ENCODE measurements at places on chromosomes 1 and 21. TPM values are rescaled to one million over a fixed set of nuclear protein-coding genes. Genes with fewer than 3 reads are reported as not detected.

HCRTR1 gene
- total RNA-seq: not detected

KPRP gene
- total RNA-seq: not detected

RNF223 gene
- 6.3 TPM for total RNA-seq

TTLL10 gene
- total RNA-seq: 0.10 TPM

- H3K4me1 ChIP-seq: peaks cover 9% of the 10 kb centered on the region
- no peak overlapping the region for H3K27ac ChIP-seq
- H3K27me3 ChIP-seq: no peaks in the 10 kb centered on the region
- H3K36me3 ChIP-seq: no peaks in the 10 kb centered on the region
- DNase-seq: no peak
- H3K4me3 ChIP-seq: no peak overlapping the region
Observed at GRCh38 chr1:206895325-206895724, 1.9 kb upstream of the IL24 start.

DNA sequence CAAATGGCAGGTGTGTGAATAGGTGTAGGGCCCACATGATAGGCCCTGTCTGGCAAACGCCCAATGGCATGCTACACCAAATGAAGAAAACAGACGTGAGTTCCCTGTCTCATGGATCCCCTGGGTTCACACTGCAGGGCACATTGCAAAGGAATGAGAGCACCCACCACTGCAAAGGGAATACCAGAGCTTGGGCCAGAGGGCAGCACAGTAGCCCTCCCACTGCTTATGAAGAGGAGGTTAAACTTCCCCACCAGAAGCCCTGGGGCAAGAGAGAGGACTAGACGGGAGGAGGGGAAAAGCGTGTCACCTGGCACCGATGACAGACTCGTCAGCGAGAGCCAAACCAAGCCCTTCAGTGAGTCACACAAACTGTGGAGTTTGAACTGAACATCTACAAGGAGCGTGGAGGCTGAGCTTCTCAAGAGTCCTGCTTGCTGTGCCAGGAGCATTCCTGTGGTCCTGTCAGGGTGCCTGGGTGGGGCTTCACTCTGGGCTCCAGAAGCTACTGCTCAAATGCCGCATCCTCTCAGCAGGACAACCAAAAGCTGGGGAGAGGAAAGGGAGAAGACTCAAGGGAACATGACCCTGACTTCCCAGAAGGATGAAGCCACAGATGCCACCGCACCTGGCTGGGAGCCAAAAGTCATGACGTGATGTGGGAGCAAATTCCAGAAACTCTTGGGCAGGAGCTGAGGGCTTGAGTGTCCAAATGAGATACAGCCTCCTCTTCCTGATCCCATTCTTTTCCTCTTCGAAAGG lies 61.1 kb downstream of the TOMM20 start:
- H3K36me3 ChIP-seq: no peaks in the 10 kb centered on the region
- peak; percentile 94 for DNase-seq
- peak overlapping the region; percentile 24 for H3K27ac ChIP-seq
- peaks cover 43% of the 10 kb centered on the region for H3K4me1 ChIP-seq
- no peak overlapping the region for H3K4me3 ChIP-seq
- H3K27me3 ChIP-seq: peaks cover 17% of the 10 kb centered on the region

- no peak overlapping the region for H3K27ac ChIP-seq
- no peaks in the 10 kb centered on the region for H3K4me1 ChIP-seq
- H3K27me3 ChIP-seq: no peaks in the 10 kb centered on the region
- no peak overlapping the region for H3K4me3 ChIP-seq
Observed at GRCh38 chr1:46295306-46295705, 8.1 kb downstream of the LRRC41 start.

GRCh38 chr1:91075233-91076135 lies 53.6 kb upstream of the ZNF644 start:
- H3K4me1 ChIP-seq: no peaks in the 10 kb centered on the region
- no peaks in the 10 kb centered on the region for H3K27me3 ChIP-seq
- DNase-seq: no peak
- H3K27ac ChIP-seq: no peak overlapping the region
- no peaks in the 10 kb centered on the region for H3K36me3 ChIP-seq

DNA sequence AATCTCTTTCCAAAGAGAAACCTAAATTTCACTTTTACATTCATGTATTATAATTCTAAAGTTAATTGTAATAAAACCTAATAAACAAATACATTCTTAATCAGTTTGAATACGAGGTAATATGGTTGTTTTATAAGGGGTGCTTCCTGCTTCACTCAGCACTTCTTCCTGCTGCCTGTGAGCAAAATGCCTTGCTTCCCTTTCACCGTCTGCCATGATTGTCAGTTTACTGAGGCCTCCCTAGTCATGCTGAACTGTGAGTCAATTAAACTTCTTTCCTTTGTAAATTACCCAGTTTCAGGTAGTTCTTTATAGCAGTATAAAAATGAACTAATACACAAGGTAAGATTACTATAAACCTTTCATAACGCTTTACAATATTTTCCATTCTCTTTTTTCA lies 491.1 kb upstream of the LRRC7 start:
- H3K27ac ChIP-seq: no peak overlapping the region
- no peak for DNase-seq

- no peaks in the 10 kb centered on the region for H3K4me1 ChIP-seq
- no peak overlapping the region for H3K27ac ChIP-seq
- no peak overlapping the region for H3K4me3 ChIP-seq
- no peaks in the 10 kb centered on the region for H3K27me3 ChIP-seq
- H3K36me3 ChIP-seq: no peaks in the 10 kb centered on the region
Observed at GRCh38 chr1:88013485-88013884, 670.6 kb upstream of the PKN2 start.
